HAP-1 (cell line): ENCODE measurements at places on chromosomes 5 and 9.

- DNase-seq = no peak
Measured at GRCh38 chr5:96043446-96043845, 81.8 kb upstream of the ELL2 start.

DNA sequence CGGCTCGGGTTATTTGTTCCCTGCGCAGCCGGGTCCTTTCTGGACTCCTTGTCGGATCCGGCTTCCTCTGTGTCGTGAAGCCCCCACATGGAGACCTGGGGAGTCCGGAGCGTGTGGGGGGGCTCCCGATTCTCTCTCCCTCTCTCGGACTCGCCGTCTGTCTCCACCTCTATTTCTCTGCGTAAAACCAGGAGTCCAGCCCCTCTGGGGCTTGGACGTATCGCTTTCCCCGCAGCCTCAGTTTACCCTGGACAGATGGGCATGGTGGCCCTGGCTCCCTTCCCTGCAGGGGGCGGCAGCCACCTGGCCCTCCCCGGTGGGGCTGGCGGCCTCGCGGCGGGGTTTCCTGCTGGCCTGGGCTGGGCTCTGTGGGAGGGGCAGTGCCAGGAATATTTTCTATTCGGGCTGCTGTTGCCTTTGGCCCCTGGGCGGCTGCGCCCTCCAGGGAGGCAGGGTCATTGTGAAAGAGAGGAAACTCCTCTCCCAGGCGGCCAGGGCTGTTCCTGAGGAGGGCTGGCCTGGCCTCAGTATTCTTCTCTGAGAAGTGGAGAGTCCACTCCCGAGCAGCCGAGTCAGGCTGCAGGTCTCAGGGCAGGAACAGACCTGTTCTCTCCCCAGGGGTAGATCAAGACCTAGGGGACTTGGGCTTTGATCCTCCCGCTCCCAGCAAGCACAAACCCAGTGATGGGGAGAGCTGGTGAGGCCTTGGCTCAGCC is 665 bp downstream of the ASS1 start:
- peak; percentile 72 for DNase-seq

GRCh38 chr5:122924203-122924602 is 78.8 kb downstream of the SNX24 start:
- no peak for DNase-seq

DNA sequence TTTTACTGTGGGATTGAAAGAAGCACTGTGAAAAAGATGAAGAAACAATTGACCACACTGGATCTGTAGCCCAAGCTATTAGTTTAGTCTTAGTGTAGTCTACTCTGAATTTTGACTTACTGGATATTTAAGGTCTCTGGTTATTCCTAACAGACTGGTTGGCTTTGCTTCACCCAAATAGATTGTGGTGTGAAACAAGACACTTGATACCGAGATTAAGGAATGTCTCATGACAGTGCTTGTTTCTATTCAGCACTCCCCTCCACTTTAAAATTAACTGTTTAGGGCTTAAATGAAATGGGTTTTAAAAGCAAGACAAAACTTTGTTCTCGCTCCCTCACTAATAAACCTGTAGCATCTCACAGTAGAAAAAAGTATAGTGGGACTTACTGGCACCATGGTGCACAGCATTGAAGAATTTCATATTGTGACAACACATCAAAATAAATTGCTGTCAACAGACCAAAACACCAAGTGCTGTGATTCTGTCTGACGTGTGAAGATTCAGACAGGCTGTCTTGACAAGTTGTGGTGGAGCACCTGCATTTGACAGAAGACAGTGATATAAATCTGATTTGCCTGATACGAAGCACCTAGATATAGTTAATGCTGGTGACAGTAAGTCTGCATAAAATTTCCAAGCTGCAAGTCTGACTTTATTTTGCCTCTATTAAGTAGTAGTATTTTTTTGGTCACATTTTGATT is 73.1 kb downstream of the PBX3 start:
- DNase-seq = no peak

GRCh38 chr9:83307066-83307724 is 231.0 kb downstream of the FRMD3 start:
- no peak for DNase-seq

GRCh38 chr5:11013793-11014192 is 252.8 kb upstream of the DAP start:
- no peak for DNase-seq

DNA sequence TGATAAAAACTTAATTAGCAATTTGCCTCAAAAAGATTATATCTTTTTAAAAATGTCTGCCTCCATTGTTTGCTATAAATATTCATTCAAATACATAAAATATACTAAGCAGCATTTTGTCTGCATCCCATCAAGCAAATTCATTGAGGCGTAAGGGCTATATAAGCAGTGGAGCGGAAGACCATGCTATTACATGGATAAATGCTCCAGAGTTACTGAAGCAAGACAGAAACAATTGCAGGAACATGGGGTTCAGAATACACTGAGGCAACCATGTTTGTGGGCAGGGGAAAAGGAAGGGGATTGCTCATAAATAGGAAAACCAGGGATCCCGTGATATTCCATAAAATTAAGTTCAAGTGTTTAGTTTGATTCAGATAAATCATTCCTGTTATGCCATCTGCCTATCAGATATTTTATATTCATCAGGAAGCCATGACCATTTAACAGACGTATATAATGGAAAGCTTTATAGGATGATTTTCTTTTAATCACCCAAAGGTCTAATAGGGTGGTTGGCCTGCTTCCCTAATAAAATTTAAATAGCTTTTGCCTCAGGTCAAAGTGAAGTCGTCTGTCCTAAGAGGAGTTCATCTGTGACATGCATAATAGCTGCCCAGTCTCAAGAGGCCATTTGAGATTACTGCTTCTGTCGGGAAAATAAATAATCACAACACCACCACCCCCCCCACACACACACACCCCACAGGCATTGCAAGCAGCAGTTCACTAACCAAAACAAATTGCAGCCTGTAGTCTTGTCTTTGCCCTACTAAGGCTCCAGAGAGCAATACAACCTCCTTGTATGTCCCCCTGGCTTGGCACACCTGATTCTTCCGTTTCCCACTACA is 105.2 kb downstream of the RASEF start:
- no peak for DNase-seq

GRCh38 chr5:119315516-119315949 is 40.3 kb upstream of the TNFAIP8 start:
- no peak for DNase-seq

DNA sequence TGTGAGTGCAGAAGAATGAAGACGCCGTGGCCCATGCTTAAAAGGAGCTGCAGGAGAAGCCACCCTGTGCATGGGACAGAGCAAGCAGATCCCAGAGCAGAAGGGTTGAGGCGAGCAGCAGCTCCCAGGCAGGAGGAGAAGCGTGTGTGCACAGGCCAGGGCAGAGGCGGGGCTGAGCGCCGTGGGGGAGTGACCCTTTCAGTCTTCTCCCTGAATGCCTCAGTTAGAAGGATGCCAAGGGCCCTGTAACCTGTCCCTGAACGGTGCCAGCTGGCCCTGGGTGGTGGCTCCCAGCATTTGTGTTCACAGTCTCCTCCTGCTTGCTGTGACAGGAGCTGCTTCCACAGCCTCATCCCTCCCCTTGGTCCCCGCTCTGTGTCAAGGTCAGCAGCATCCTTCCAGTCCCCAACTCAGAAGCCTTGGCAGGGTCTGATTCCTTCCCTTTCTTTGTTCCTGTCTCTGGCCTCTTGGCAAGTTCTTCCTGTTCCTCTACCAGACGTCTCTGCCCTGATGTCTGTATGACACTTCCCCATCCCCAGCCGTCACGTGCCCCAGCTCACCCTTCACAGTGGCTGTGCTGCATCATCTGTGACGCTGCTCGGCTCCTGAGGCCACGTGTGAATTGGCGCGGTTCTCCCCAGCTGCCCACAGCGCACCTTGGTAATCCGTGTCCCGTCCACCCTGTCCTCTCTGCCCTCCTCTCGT is 5.2 kb downstream of the EXOC3 start:
- no peak for DNase-seq

DNA sequence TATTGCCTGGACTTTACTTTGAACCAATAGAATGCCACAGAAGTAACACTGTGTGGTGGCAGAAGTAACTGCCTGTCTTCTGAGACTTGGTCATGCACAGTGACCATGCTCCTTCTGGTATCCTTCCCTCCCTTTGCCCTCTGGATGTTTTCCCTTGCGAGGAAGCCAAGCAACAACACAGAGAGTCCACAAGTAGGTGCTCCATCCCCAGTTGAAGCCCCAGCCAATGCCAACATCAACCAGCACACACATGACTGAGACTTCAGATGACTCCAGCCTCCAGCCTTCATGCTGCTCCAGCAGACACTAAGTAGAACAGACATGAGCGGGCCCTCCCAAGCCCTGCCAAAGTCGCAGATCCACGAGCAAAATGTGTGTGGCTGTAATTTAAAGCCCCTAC is 129.6 kb downstream of the EPB41L4A start:
- no peak for DNase-seq

DNA sequence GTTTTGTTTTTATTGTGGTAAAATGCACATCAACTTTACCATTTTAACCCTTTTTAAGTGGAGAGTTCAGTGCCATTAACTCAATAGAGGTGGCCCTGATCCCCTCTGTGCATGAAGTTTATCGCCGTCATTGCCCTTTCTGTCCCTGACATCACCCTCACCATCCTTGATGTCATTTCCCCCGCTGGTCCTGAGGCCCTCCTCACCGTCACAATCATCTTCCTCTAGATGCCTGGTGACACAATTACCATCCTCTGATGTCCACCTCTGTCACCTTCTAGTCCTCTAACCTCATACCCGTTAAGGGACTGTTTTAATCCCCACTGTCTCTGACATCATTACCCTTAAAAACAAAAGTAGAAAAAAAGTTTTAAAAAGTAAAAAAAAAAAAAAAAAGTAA is 112.5 kb upstream of the TBC1D2 start:
- no peak for DNase-seq

- no peak for DNase-seq
Measured at GRCh38 chr5:168978500-168978899, 322.4 kb downstream of the SLIT3 start.

DNA sequence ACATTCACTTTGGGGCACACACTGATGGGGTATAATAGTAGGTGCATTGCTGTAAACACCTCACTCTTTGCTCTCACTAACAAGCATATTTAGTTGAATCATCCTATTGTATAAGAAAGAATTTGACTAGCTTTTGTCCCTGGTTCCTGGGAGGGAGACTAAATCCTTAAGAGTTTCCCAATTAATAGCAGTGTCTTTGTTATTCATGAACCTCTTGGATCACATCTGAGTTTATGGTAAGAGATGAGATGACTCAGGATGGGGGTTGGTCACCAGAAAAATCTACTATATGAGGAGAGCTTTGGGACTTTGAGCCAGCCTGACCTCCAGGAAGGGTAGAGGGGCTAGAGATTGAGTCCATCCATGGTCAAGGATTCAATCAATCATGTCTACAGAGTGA is 56.8 kb downstream of the PUM3 start:
- DNase-seq = peak; percentile 60

GRCh38 chr9:111450124-111450523 is 34.1 kb downstream of the ECPAS start:
- no peak for DNase-seq

GRCh38 chr5:57850109-57850508 is 367.5 kb upstream of the ACTBL2 start:
- DNase-seq = no peak

DNA sequence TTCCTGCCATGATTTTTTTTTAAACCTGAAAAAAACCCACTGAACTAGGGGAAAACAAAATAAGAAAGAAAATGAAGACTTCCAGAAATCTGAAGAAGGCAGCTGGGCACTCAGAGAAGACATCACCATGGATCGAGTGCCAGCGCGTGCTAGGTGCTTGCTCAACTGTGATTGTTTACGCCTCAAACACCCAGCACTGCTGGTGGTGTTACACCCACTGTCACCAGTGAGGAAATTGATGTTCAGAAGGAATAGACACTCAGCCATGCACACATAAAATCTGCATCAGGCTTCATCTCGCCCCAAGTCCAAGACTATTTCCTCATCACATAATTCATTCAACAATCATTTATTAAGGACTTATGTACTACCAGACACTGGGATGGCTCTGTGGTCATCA is 82.1 kb downstream of the HRH2 start:
- no peak for DNase-seq

DNA sequence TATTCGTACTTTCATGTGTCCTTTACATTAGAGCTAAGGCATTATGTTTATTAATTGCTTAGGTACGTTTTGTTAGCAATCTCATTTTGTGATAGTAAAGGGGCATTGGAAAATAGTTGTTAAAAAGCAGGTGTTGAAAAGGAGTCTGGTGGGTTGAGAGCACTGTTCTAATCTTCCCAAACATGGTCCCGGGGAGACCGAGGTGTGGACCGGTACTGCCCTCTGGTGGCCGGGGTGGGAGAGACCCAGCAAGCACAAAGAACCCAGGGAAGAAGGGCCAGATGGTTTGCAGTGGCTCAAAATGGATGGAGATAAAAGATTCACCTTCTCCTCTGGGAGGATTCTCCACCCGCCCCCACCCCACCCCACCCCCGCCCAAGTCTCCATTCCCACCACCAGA is 26.1 kb downstream of the IDNK start:
- DNase-seq = peak; percentile 85
